ENCODE measurements at places on chromosomes 2 and 18. TPM values are rescaled to one million over a fixed set of nuclear protein-coding genes. Genes with fewer than 3 reads are reported as not detected.

GALNT3 gene
- 0.39 TPM for total RNA-seq

GRCh38 chr18:45166341-45166835 is 448.9 kb upstream of the SLC14A2 start:
- H3K27ac ChIP-seq, result no peak overlapping the region
- H3K27me3 ChIP-seq, result peaks cover 47% of the 10 kb centered on the region
- no peak for DNase-seq

DNA sequence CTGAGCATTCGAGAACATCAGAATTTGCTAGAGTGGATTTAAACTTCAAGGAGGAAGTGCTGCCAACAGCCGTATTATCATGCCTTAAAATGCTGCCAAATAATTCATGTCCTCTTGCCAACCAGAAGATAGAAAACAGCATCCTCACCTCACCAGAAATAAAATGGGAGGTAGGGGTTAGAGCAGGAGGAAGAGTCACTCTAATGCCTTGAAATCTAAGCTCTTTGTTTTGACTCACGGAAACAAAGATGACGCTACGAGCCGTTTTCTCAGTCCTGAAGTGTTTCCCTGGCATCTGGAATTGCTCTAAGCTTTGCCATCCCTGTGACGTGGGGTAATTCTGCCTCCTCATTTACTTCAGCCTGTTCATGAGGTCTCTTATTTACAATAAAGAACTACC is 97.1 kb downstream of the PRPF40A start:
- no peak for DNase-seq
- no peaks in the 10 kb centered on the region for H3K4me1 ChIP-seq
- no peak overlapping the region for H3K27ac ChIP-seq
- no peaks in the 10 kb centered on the region for H3K27me3 ChIP-seq
- H3K4me3 ChIP-seq, result no peak overlapping the region

- H3K27me3 ChIP-seq, result no peaks in the 10 kb centered on the region
- DNase-seq, result peak; percentile 62
- no peak overlapping the region for H3K4me3 ChIP-seq
- no peaks in the 10 kb centered on the region for H3K4me1 ChIP-seq
- no peaks in the 10 kb centered on the region for H3K36me3 ChIP-seq
Observed at GRCh38 chr2:152227969-152228592, 52.5 kb upstream of the STAM2 start.

DNA sequence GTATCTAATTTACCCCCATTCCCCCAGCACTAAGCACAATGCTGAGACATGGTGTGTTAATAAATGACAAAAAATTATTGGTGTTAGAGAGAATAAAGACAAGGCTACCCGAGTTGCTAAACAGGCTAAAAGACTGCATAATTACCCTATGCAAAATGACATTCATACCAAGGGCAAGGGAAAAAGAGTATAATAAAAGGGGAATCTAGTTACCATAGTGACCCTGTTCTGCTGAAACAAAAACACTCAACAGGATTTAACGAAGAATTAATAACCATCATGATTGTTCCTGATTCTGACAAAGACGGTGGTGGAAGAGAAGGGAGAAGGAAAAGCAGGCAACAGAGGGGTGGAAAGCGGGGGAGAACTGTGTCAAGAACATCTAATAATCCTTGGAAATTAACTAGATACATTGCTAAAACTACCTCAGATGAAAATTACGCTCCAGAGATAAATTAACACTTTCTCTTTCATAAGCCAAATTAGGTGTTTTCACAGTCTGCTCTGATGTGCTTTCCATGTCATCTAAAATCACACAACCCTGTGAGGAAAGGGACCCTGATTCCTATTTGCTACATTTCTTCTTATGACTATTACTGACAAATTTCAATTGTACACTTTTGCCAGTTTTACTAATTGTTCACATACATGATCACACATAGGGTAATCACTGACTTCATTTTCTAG is 25.5 kb downstream of the TTR start:
- H3K4me1 ChIP-seq, result peaks cover 4% of the 10 kb centered on the region
- no peak for DNase-seq
- no peaks in the 10 kb centered on the region for H3K27me3 ChIP-seq
- no peak overlapping the region for H3K27ac ChIP-seq
- H3K36me3 ChIP-seq, result no peaks in the 10 kb centered on the region
- H3K4me3 ChIP-seq, result no peak overlapping the region

GRCh38 chr18:70195014-70195614 is 10.4 kb downstream of the RTTN start:
- H3K27ac ChIP-seq, result peak overlapping the region; percentile 62
- no peak overlapping the region for H3K4me3 ChIP-seq
- peaks cover 13% of the 10 kb centered on the region for H3K36me3 ChIP-seq
- peak; percentile 13 for DNase-seq
- H3K27me3 ChIP-seq, result no peaks in the 10 kb centered on the region

DNA sequence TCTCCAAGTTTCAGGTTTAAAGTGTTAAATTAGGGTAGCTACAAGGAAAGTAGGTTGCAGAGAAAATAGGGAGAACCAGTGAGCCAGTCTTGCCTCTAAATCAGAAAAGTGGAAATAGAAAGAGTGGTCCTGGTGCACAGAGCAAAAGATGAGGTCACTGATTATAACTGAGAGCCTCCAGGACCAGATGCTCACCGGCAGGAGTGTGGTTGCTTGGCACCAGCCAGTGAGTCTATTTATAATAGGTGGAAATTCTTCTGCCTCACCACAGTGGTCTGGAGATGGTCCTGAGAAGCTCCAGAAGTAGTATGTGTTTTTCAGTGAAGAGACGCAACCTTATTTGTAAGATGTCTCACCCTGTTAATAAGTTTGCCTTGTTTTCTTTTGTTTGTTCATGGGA is 373.9 kb upstream of the KCNJ3 start:
- H3K27ac ChIP-seq, result no peak overlapping the region
- no peaks in the 10 kb centered on the region for H3K4me1 ChIP-seq
- H3K27me3 ChIP-seq, result no peaks in the 10 kb centered on the region
- H3K4me3 ChIP-seq, result no peak overlapping the region

- no peaks in the 10 kb centered on the region for H3K27me3 ChIP-seq
- no peak for DNase-seq
- H3K36me3 ChIP-seq, result no peaks in the 10 kb centered on the region
- H3K4me3 ChIP-seq, result no peak overlapping the region
- no peak overlapping the region for H3K27ac ChIP-seq
Observed at GRCh38 chr2:37707393-37707792, 36.0 kb upstream of the CDC42EP3 start.

KCNJ13 gene
- total RNA-seq, result not detected

LHCGR gene
- not detected for total RNA-seq

DNA sequence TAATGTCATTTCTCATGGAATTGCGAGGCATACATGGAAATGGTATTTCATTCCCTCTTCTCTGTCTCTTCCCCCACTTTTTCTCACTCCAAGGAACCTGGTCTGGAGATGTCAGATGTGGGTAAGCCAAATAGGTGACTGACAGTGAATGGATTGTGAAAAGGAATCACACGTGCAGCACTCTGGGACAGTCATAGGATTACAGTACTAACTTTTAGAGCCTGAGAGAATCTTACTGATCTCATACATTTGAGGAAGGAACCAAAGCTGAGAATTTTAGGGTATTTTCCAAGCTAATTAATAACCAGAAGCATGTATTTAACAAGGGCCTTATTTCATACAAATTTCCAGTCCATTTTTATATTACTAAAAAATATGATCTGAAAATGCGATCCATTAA is 58.1 kb upstream of the ERBB4 start:
- DNase-seq, result no peak
- no peak overlapping the region for H3K4me3 ChIP-seq
- no peaks in the 10 kb centered on the region for H3K36me3 ChIP-seq
- H3K27ac ChIP-seq, result no peak overlapping the region
- no peaks in the 10 kb centered on the region for H3K4me1 ChIP-seq

DNA sequence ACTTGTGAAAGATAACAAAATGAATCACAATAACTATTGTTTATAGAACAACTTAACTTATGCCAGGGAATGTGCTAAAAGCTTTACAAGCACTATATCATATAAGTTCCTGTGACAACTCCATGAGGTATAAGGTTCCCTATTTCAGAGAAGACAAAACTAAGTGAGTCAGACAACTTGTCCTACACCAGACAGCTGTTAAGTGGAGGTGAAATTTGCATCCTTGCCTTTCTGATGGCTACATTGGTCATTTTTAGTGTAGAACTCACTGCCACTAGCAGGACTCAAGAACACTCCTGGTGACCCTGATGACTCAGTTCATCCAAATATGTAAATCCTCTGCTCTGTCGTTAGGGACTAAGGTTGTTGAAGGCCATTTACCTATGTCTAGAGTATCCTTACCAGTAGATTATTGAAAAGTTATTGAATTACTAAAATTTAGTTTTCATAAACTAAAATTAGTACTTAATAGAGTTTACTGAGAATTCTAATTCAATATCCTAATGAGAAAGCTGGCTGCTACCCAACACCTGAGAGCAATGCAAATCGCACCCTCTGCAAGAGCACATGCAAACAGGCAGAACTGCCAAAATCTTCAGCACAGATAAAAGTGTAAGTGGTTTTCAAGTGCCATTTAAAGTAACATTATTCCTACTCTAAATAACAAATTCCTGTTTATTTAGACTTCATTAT is 636.2 kb downstream of the NRXN1 start:
- H3K27ac ChIP-seq, result no peak overlapping the region
- H3K27me3 ChIP-seq, result no peaks in the 10 kb centered on the region
- H3K36me3 ChIP-seq, result no peaks in the 10 kb centered on the region
- no peak for DNase-seq

GRCh38 chr2:11473659-11474433 is 7.9 kb upstream of the E2F6 start:
- no peak overlapping the region for H3K4me3 ChIP-seq
- no peaks in the 10 kb centered on the region for H3K27me3 ChIP-seq
- no peak for DNase-seq
- H3K36me3 ChIP-seq, result no peaks in the 10 kb centered on the region
- H3K4me1 ChIP-seq, result no peaks in the 10 kb centered on the region

GATA6 gene
- 182 TPM for total RNA-seq

DNA sequence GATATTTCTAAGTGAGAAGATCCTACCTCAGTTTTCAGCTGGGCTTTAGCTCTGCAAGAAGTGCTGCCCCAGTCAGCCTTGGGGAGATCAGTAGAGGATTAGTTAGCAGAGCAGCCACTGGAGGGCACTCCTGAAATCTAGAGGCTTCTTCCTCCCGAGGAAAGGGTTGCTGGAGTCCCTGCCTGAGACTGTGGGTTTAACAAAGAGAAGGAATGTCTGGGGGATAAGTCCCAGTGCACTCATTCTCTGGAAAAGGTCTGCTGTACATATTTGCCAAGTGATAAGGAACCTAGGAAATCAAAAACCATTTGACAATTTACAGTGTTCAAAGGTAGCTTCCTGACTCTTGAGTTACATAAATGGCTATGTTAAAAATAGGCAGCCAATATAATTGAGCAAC is 207.2 kb downstream of the SLC8A1 start:
- DNase-seq, result peak; percentile 79
- peaks cover 4% of the 10 kb centered on the region for H3K36me3 ChIP-seq
- H3K27me3 ChIP-seq, result no peaks in the 10 kb centered on the region
- H3K4me1 ChIP-seq, result peaks cover 32% of the 10 kb centered on the region
- peak overlapping the region; percentile 88 for H3K27ac ChIP-seq
- H3K4me3 ChIP-seq, result no peak overlapping the region

All from cardiac muscle cell (in vitro differentiated cells and primary cell).